ENCODE measurements at places on chromosomes 4 and X.

DNA sequence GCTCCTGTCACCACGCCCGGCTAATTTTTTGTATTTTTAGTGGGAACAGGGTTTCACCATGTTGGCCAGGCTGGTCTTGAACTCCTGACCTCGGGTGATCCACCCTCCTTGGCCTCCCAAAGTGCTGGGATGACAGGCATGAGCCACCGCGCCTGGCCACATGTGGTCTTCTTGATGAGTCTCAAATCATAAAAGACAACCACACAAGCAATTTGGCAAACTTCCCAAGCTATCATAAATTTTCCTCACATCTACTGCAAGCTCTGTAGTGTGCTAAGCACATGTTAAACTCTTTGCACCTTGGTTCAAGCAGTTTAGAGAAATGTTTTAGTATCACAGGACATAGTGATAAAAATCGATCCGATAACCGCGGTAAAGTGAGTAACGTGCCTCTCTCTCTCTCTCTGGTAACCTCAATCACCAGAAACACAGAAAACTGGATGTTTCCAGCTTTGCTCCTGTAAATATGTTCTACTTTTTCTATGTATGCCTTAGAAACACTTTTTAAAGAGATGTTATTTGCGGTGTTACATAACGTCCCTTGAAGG, 256.8 kb downstream of the DHRSX start:
- DNase-seq: no peak

- no peak for DNase-seq
Observed at GRCh38 chr4:15153662-15154061, 151.4 kb downstream of the CPEB2 start.

GRCh38 chr4:19623866-19624265, 627.8 kb upstream of the SLIT2 start:
- DNase-seq: no peak

- peak; percentile 21 for DNase-seq
Observed at GRCh38 chr4:121358473-121358872, 22.3 kb downstream of the QRFPR start.

DNA sequence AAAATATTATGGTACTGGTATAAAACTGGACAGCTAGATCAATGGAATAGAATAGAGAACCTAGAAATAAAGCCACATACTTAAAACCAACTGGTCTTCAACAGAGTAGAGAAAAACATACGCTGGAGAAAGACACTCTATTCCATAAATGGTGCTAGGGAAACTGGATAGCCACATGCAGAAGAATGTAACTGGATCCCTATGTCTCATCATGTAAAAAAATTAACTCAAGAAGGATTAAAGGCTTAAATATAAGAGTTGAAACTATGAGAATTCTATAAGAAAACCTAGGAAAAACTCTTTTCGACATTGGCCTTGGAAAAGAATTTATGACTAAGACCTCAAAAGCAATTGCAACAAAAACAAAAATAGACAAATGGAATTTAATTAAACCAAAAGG, 114.6 kb downstream of the PCDH18 start:
- DNase-seq: no peak

DNA sequence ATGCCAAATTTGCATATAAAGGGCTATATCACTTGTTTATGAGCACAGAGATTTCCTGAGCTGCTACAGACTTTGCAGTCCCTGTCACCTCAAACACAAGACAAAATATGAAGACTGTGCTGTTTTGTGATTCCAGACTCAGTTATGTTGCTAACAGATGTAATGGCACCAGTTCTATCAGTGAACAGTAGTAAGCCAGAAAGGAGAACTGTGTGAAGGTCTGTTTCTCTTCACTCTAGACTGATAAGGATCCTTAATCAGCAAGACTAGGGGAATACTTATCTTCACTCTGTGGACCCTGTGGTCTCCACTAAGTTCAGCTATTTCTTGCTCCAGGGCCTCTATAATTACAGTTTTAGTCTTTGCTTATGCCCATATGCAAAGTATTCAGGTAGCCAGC, 82.7 kb downstream of the ANXA5 start:
- DNase-seq: no peak
